ENCODE measurements at places on chromosomes 4 and X. TPM values are rescaled to one million over a fixed set of nuclear protein-coding genes. Genes with fewer than 3 reads are reported as not detected.

The GAGE12J gene
- total RNA-seq, result not detected

- peak; percentile 71 for DNase-seq
Measured at GRCh38 chr4:69321153-69321729, 41.0 kb downstream of the UGT2B28 start.

DNA sequence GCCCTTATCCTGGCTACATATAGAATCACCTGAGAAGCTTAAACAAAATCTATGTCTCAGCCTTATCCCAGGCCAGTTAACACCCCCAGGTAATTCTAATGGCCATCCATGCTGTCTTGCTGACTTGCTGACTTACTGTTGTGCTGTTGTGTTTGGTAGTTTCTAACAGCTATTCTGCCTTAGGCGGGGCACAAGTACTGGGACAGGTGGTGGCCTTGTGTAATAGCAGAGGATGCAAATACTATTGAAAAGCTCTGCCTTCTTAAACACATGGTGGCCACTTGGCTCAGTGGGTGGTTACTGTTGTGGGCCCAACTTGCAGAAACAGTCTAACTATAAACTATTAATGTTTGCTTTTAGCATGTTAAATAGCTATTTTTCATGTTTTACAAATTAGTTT lies 56.2 kb downstream of the CDS1 start:
- DNase-seq, result no peak

DNA sequence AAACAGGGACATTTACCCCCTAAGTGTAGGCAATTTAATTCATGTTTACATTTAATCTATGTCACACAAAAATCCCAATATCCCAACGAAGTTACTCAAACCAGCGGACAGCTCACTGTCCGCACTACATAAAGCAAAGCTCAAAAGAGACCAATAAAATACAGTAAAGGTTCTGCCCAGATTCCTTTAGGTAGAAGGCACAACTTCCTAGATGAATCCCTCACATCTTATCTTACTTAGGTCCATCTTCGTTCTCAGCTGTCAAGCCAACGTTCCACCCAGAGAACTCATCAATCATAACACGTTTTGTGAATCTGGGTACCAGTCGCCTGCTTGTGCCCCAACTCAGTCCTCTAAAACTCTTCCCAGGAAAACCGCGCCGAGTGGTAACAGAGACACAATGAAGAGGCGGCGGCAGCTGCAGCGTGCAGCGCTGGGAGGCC lies 1.7 kb downstream of the HNRNPDL start:
- DNase-seq, result no peak

DNA sequence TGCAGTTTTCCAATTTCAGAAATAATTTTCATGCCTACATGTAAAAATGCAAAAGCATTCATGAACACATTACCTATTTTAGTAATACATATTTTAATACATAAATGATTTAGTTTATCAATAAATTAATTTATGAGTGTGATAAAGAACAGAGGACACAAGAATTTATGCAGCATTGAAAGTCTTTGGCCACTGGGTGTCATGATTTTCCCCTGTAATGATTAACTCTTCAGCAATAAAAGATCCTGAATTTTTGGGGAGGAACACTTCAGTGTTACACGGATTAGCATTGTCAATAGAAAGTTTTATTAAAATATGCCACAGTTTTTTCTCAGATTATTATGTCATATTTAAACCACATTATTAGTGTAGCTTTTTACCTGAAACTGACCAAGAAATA lies 8.6 kb upstream of the VCX2 start:
- no peak for DNase-seq

DNA sequence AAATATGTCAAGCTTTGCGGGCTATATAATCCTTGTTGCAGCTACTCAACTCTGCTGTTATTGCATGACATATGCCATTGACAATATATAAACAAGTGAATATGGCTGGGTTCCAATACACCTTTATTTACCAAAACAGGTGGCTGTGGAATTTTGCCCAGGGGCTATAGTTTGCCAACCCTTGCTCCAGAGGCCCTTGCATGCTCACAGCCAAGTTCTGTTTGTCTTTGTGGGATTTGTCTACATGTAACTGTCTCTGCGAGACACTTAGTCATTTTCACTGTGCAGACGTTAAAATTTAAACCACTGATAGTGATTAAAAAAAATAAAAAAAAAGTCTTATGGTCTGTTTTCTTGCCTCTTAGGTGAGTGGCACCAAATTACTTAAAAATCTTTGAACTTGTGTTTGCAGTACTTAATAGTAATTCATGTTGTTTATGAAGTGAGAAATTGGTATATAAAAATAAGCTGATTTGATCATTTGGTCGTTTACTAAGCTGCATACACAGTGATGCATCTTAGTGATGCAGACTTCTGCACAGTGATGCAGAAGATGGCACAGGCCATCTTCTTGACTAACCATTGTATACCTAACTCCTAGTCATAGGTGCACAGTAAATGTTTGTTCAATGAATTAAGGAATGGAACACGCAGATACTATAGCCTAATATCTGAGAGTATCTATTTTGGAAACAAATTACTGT lies 170.9 kb downstream of the FRMPD4 start:
- no peak for DNase-seq

GRCh38 chr4:7526491-7526890 lies 91.8 kb upstream of the PSAPL1 start:
- no peak for DNase-seq

The TRPC3 gene
- total RNA-seq, result 0.10 TPM

All from right lobe of liver (tissue), 6 donors.